ENCODE measurements at places on chromosomes 2 and 18. TPM values are rescaled to one million over a fixed set of nuclear protein-coding genes. Genes with fewer than 3 reads are reported as not detected.

DNA sequence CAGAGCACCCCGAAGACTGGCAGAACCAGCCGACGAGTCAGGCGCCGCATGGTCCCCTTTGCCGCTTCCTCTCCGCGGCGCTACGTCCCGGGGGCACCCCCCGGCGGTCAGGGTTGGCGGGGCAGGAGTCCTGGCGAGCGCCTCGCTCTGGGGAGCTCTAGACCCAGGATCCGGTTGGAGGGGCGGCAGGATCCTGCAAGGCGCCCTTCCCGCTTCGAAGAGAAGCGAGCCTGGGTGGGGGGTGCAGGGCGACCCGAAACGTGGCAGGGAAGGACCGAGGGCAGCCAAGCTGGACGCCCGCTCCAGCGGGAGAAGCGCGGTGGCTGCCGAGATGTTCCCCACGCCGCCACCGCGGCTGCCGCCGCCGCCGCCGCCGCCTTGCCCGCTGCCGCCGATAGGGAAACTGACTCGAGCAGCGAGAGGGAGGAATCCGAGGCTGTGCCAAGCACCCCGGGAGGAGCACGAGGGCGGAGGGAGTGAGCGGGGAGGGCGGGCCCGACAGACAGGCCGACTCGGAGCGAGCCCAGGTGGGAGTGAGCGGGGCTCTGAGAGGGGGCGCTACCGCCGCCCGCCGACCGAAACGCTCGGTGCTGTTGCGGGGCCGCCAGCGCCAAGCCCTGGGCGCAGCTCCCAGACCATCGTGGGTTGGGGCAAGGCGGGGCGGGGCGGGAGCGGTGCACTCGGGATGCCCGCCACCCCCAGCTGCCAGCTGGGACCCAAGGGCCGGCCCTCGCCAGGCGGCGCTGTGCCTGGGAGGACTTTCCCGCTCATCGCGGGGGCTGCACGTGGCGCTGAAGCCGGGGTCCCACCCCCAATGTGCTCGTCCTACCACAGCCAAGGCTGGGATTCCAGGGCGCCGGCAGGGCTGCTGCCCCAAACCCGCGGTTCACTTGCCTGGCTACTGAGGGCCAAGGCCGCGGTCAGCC lies at the start of gene GALNT14:
TSS of gene GALNT14 (minus strand) at position 404 of the 926 bp plus-strand sequence. CDS start at position 50, 354 bp downstream.
- peak; percentile 9 for DNase-seq

Gene FAM124B
- polyA plus RNA-seq, result not detected

Gene CRACDL
- polyA plus RNA-seq, result 1.2 TPM

- DNase-seq, result no peak
These were observed 347.3 kb upstream of the HNRNPA3 start for GRCh38 chr2:176865336-176865735.

DNA sequence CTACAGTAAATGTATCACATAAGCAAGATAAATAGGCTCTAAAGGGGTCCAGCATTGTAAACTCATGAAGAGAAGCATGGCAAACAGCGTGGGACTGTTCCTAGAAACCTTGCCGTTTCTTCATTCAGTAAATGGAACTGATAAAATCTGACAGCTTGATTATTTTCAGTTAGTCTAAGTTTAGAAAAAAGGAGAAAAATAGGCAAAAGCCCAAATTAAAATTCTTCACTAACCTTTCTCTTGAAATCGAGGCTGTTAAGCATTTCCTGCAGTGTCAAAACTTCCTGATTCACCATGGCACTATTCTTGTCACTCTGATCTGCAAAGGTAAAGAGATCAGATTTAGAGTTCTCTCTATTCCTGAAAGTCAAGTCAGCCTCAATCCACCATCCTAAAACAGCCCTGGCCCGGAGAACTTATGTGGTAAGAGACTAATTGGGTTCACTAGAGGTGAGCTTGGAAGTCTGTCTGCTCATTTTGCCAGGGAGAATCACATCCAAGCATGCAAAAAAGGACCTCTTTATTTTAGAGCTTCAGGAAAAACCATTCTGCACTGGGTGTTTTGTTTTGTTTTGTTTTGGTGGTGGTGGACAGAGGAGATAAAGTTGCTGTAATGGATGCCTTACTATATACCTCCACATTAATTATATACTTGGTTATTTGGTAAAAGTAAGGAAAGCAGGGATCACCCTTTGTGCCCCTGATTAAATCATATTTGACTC lies 52.4 kb upstream of the STAT1 start:
- no peak for DNase-seq

- no peak for DNase-seq
These were observed 8.0 kb downstream of the NTSR2 start for GRCh38 chr2:11661891-11662435.

Gene RTKN
- 1.2 TPM for polyA plus RNA-seq

Measured in CD8-positive, alpha-beta memory T cell (primary cell).